ENCODE measurements at places on chromosomes 13 and 19.

- no peak for DNase-seq
These were observed 11.6 kb upstream of the TOMM40 start for GRCh38 chr19:44879309-44880065.

- no peak for DNase-seq
These were observed 70.1 kb downstream of the DCLK1 start for GRCh38 chr13:36061054-36061453.

DNA sequence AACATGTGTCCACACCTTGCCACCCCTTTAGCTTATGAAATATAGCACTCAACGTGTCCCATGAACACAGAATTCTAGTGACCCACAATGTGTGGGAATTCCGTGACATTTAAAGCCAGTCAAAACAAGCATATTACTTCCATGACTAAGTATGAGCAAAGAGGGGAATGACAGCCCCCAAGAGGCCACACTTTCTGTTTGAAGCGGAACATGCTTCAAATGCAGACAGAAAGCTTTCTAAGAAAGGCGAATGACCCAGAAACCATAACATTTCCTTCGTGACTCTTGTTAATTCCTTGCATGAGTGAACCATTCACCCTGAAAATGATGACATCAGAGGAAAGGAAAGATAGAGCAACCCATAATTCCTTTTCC is 122.0 kb upstream of the FNDC3A start:
- no peak for DNase-seq

DNA sequence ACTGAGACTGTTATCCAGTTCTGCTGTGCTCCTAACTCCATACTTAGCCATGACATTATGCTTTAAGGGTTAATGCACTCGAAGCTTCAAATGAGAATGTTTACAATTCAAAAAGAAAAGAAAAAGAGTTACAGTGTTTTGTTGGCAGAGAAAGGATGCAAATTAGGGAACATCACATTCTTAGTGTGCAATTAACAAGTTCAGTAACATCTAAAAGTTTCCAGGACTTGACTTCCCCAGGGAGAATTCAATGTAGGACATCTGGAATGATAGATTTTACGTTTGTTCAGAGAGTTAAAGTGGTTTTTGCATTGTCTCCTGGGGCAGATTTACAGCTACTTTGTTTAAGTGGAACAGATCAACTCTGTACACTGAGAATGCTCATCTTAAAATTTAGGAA is 525.2 kb downstream of the LIG4 start:
- DNase-seq, result no peak

DNA sequence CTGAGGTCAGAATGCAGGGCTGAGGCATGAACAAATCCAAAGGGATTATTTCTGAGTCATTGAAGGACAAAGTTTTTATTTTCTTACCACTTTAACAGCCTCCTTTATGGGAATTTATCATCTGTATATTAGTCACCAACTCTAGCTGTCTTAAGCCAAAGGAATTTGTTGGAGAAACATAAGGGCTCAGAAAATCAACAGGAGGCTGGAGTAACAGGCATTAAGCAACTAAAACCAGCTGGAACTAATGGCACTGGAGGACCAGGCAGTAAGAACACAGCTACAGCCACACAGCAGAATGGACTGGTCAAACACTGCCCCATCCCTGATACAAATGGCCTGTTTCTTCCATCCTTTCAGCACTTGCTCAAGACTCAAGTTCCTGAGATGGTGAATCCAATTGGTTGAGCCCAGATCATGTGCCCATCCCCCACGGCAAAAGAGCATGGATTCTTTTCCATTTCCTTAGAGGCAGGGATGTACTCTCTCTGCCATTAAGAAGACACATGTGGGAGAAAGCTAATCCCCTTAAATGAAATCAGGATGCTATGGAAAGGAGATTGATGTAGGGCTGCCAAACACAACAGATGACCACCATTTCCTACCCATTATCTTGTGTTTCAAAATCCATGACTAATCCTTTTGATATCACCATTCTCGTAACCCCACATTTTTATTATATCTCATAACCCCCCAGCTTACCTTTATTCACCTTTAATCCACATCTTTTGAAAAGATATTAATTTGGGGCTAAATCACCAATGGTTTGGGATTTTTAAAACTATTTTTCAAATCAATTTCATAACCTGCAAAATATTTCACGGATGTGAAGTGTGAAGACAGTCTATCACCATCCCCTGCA is 157.0 kb upstream of the FNDC3A start:
- DNase-seq, result no peak

GRCh38 chr13:77969299-77969698 is 50.7 kb upstream of the EDNRB start:
- DNase-seq, result no peak

DNA sequence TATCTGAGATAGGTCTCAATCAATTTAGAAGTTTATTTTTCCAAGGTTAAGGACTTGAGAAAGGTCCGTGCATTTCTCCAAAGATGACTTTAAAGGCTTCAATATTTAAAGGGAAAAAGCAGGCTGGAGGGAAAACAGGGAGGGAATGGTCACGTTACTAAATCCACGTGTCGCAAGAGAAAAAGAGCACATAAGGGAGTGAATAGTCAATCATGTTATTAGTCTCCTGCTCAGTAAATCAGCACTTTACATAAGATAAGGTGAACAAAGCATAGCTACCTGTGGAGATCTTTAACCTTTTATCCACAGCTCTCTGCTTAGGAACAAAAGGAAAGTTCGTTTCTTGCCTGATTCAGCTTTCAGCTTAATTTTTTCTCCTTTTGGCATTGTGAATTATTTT is 31.3 kb upstream of the LSM14A start:
- DNase-seq, result no peak

DNA sequence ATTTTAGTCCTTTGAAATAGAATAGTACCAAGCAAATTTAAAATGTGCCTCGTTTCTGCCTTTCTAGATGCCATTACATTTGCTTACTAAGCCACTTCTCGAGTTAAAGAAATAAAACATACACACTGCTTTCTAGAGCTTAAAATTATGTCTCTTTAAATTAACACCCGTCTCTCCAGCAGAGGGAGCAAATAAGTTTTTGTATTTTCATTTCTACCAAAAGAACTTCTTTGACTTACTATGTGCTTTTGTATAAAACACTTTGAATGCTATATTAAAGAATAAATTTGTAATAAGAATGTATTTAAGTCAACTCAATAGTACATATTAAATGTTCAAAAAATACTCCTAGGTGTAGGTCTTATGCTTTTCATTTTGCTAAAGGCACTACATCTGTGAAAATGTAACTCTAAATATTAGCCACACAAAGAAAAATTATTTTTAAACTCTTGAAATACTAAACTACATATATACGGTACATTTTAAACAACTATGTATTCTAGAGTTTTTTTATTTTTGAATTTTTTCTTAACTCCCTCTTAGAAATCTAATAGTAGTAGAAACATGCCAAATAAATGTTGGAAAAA is 269.3 kb upstream of the MIR17HG start:
- DNase-seq, result no peak

GRCh38 chr13:108214441-108215271 is 680 bp downstream of the LIG4 start:
- DNase-seq, result no peak

DNA sequence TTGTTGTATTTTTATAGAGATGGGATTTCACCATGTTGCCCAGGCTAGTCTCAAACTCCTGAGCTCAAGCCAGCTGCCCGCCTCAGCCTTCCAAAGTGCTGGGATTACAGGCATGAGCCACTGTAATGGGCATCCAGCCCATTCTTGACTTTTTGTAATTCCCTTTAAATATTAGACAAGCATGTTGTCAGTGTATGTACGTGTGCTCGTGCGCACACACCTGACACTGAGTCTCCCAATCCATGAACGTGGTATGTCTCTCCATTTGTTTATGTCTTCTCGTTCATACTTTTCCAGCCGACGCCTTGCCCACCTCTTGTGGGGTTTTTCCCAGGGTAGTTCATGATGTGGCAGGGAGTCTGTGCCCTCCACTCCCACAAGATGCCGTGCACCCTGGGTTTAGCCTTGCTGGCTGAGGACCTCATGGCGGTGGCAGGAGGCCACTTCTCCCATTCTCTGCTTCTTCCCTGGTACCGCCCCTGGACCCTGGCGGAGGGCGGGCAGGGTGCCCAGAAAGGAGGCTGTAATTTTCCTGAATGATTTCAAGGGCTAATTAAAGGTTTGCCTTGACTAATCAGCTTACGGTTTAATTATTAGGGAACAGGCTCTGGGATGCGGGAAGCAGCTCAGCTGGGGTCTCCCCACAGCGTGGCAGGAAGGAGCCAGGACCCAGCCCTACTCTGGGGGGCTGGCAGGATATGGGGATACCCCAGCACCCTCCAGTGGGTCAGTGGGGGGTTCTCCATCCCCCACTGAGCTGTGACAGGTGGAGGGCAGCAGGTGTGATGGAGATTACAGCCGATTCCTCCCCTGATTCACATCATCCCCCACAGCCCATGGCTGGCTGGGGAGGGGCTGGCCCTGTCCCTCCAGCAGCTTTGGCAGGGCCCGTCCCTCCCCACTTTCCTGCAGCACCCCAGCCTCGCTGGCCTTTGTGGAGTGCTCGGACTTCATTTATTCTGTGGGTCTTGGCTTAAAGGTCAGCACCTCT is 12.9 kb downstream of the PAK4 start:
- no peak for DNase-seq

DNA sequence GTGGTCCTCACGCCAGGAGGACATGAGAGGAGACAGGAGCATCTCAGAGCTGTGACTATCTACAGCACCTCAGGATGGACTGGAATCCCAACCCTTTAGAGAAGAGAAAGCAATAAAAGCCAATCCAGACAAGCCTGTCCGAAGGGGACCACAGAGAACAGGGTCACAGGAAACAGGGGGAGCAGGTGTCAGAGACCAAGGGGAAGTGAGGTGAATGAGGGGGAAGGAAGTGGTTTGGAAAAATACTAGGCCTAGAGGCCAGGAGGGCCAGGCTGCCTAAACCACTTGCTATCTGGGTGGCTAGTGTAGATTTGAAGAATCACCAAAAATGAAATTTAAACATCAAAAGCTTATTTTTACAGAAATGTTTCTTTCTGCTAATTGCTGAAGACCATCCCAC is 16.2 kb downstream of the TMTC4 start:
- no peak for DNase-seq

DNA sequence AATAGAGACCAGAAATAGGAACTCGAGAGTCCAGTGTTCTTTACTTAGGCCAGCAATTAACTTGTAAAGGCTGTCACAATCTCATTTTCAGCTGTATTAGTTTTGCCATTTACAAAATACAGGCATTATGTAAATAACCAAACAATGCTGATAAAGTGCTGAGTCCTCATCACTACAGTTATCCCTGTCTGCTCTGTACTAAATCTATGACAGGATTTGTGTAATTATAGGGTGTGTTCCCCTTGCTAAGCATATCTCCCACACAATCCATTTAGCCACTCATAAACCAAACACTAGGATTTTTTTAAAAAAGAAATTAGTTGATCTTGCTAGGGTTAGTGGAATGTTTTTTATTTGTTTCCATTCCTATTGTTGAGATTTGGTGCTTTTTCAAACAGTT is 23.2 kb downstream of the PDX1 start:
- no peak for DNase-seq
